ENCODE measurements at places on chromosomes 1 and 21. TPM values are rescaled to one million over a fixed set of nuclear protein-coding genes. Genes with fewer than 3 reads are reported as not detected.

DNA sequence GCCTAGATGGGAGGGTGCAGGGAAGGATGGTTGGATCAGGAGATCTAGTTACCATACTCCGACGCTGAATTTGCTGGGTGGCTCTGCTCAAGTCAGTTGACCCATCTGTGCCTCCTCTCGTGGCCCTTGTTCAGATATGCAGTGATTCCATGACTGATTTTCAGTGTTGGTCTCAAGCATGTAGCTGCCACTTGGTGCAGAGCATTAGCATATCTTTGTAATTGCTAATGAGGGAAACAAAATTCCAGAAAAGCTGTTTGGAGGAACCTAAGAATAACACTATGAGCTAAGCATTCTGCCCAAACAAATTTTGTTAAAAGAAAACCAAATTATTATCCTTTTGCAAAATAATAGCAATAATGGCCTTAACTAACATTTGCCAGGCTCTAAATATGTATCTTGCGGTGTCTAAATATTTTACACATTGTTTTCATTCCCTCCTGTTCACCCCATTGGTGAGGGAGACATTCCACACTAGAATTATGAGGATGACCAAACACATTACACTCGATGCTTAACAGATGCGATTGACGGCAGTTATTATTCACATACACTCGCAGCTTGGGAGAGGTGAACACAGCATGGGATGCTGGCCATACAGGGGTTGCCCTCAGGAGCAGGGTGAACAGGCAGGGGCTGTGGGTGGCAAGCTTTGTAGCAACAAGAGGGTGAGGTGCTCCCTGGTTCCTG lies 69.1 kb downstream of the KCNJ15 start:
- no peak for DNase-seq
- H3K36me3 ChIP-seq: no peaks in the 10 kb centered on the region
- H3K4me3 ChIP-seq: no peak overlapping the region
- peaks cover 34% of the 10 kb centered on the region for H3K4me1 ChIP-seq

- H3K27me3 ChIP-seq: no peaks in the 10 kb centered on the region
- DNase-seq: no peak
- H3K36me3 ChIP-seq: no peaks in the 10 kb centered on the region
- no peak overlapping the region for H3K4me3 ChIP-seq
- no peaks in the 10 kb centered on the region for H3K4me1 ChIP-seq
Measured at GRCh38 chr1:119547306-119547705, 40.3 kb downstream of the HSD3B1 start.

Gene CYP4A11
- not detected for total RNA-seq

Gene IVL
- not detected for total RNA-seq

Gene DFFA
- 28.2 TPM for total RNA-seq

Data from thyroid gland (tissue), 4 donors.